ENCODE measurements at places on chromosomes 16 and 17. TPM values are rescaled to one million over a fixed set of nuclear protein-coding genes. Genes with fewer than 3 reads are reported as not detected.

DNA sequence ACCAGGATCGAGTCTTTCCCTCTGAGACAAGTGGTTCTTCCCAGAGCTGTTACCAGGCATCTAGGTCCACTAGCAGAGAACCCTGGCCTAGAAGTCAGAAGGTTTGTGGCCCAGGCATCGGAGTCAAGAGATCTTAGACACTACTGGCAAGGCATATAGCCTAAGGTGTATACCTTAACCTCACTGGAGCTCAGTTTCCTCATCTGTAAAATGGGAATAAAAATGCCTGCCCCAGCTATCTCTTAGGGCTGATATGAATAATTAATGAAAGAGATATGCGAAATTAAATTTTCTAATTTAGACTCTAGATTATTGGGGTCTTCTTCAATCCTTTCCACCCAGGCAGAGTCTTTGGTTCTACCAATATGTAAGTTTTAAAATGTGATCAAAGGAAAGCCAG is 60.5 kb upstream of the NLK start:
- H3K4me3 ChIP-seq: no peak overlapping the region
- H3K27me3 ChIP-seq: no peaks in the 10 kb centered on the region
- no peaks in the 10 kb centered on the region for H3K36me3 ChIP-seq

DNA sequence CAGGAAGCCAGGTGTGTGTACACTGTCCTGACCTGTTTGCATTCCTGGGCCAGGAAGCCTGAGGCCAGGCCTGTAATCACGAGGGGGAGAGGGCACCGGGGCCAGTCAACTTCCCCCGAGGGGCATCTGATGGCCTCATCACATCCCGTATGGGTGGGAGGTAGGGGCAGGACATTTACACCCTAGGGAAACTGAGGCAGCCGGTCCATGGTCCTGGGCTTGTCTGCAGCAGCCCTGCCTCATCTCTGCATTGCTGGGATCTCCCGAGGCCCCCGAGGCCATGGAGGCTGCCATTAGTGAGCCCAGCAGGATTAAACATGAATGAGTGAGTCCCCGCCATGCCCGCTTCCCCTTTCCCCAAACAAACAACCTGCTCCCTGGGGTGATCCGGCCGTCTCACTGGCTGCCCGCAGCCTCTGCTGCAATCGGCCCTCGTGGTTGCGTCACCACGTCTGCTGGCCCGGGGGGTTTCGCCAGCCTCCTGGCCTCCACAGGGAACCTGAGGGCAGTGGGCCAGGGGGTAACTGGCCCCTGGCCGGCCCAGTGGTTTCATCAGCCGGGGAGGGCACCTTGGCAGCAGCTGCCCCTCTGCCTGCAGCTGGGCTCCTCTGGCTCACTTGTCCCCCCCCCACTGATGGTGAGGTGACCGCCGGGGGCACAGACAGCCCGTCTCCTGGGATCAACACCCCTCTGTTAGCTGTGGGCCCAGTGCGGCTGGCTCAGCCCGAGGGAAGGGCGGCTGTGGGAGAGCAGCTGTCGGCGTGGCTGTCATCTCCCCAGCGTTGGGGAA is 88.3 kb upstream of the GSE1 start:
- no peaks in the 10 kb centered on the region for H3K36me3 ChIP-seq
- H3K4me1 ChIP-seq: no peaks in the 10 kb centered on the region

GRCh38 chr17:32191306-32191705 is 49.0 kb downstream of the RHOT1 start:
- no peak overlapping the region for H3K27ac ChIP-seq
- H3K4me3 ChIP-seq: no peak overlapping the region
- H3K4me1 ChIP-seq: no peaks in the 10 kb centered on the region
- H3K36me3 ChIP-seq: peaks cover 11% of the 10 kb centered on the region
- no peaks in the 10 kb centered on the region for H3K27me3 ChIP-seq
- no peak for DNase-seq

Gene PRDM7
- not detected for polyA plus RNA-seq
